ENCODE measurements at places on chromosomes 1 and 21. TPM values are rescaled to one million over a fixed set of nuclear protein-coding genes. Genes with fewer than 3 reads are reported as not detected.

The PEAR1 gene
- total RNA-seq, result 0.05 TPM

The VPS26C gene
- 44.6 TPM for total RNA-seq

The FMO2 gene
- total RNA-seq, result 0.34 TPM

The EFNA3 gene
- total RNA-seq, result 1.1 TPM

The CFAP107 gene
- total RNA-seq, result not detected

The OR2T10 gene
- not detected for total RNA-seq

The SH2D2A gene
- 214 TPM for total RNA-seq

The OR2T2 gene
- not detected for total RNA-seq

The CASZ1 gene
- total RNA-seq, result 11.2 TPM

The TNFRSF4 gene
- 495 TPM for total RNA-seq

The IL20 gene
- total RNA-seq, result not detected

The LAD1 gene
- total RNA-seq, result 0.49 TPM

The DNTTIP2 gene
- total RNA-seq, result 141 TPM

The ILDR2 gene
- total RNA-seq, result 6.2 TPM

The SLAMF9 gene
- total RNA-seq, result not detected

The CD247 gene
- 63.7 TPM for total RNA-seq

The CRNN gene
- total RNA-seq, result not detected

The FNDC5 gene
- total RNA-seq, result not detected

The GSTM5 gene
- total RNA-seq, result 0.05 TPM

The PAQR7 gene
- total RNA-seq, result 5.4 TPM

The GNG5 gene
- total RNA-seq, result 112 TPM

The CD1E gene
- not detected for total RNA-seq

The ISG15 gene
- total RNA-seq, result 22.3 TPM

The INSRR gene
- total RNA-seq, result 0.11 TPM

The ETV3L gene
- total RNA-seq, result not detected

The CYP4A22 gene
- not detected for total RNA-seq

The CD1D gene
- not detected for total RNA-seq

The TNNI3K gene
- total RNA-seq, result not detected

The IL6R gene
- total RNA-seq, result 28.7 TPM

The CLCA2 gene
- not detected for total RNA-seq

The ALX3 gene
- total RNA-seq, result not detected

The IL19 gene
- total RNA-seq, result 0.19 TPM

Measured in activated T-cell treated with anti-CD3 and anti-CD28 coated beads, Interleukin-2, amount 50 U/mL, for 4 hours (primary cell).